Stimulated activated CD8-positive, alpha-beta memory T cell treated with anti-CD3 and anti-CD28 coated beads, Interleukin-15, amount 100 ng/mL, for 4 hours (primary cell): ENCODE measurements at places on chromosomes 1 and 21.

GRCh38 chr21:45596704-45597318 lies 46.7 kb upstream of the PCBP3 start:
- DNase-seq: peak; percentile 63

- DNase-seq: no peak
Measured at GRCh38 chr1:117654493-117655219, 48.8 kb downstream of the TENT5C start.

DNA sequence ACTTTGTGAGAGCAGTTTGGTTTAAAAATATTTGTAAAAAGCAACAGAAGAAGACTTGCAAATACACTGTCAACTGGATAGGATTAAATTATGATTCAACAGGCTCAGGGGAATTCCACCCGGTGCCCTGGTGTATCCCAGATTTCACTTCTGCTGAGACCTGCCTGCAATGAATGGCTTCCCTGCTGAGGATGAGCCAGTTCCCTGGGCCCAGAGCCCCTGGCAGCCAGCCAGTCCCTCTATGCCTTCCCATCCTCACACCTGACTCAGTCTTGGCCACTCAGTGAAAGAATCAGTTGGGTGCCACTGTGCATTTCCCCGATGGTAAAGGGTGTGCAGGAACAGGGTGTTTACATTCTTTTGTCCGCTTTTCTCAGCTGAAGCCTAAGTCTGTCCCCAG lies 64.4 kb downstream of the KCTD3 start:
- no peak for DNase-seq

GRCh38 chr1:231541842-231542241 lies 13.4 kb downstream of the TSNAX start:
- no peak for DNase-seq

- DNase-seq: no peak
Measured at GRCh38 chr1:37755951-37756560, 8.9 kb downstream of the EPHA10 start.

GRCh38 chr1:233080286-233080685 lies 129.9 kb downstream of the NTPCR start:
- DNase-seq: no peak

GRCh38 chr1:65177457-65177856 lies 29.5 kb downstream of the AK4 start:
- DNase-seq: no peak

DNA sequence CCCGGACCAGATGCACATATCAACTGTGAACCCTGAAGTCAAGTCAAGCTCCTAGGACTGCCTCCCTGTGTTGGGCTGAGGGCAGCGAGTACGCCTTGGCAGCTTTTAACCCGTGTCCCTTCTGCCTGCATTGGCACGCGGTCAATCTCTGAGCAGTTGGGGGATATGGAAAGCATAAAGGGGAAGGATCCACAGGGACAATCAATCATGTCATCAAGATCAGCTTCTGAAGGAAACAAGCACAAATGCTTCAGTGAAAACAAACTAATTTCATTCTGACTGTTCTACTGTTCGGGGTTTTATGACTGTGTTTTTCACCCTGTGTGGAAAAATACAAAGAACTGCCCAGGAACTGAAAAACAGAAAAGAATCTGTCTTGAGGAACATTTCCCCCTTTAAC lies 106.2 kb downstream of the RUNX1 start:
- DNase-seq: no peak

- DNase-seq: no peak
Measured at GRCh38 chr1:3393024-3393986, 61.2 kb upstream of the ARHGEF16 start.

DNA sequence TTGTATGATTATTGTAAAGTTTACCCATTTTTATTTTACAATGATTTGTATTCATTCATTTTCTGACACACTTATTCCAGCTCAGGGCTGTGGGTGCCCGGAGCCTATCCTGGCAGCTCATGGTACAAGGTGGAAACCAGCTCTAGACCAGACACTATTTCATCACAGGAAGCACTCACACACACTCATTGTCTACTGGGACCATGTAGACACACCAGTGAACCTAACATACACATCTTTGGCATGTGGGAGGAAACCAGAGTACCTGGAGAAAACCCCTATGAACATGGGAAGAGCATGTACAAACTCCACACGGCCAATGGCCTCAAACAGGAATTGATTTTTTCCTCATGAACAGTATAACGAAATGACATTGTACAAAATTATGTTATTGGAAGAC lies 2.4 kb downstream of the DTL start:
- DNase-seq: no peak

DNA sequence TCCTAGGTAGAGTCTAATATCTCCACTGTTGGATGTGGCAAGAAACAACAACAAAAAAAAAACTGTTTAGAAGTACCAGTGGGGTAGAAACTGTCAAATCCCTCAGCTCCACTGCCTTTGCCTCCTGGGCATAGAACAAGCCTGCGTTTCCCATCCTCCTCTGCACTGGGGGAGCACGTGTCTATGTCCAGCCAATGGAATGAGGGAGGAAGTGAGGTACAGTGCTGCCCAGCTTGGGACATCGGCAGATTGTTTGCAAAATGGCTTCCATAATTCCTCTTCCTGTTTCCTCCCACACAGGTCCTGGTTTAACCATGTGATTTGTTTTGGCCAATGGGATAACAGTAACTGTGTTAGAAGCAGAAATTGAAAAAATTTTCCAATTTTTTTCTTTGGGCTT lies 39.1 kb downstream of the PSMG1 start:
- no peak for DNase-seq

DNA sequence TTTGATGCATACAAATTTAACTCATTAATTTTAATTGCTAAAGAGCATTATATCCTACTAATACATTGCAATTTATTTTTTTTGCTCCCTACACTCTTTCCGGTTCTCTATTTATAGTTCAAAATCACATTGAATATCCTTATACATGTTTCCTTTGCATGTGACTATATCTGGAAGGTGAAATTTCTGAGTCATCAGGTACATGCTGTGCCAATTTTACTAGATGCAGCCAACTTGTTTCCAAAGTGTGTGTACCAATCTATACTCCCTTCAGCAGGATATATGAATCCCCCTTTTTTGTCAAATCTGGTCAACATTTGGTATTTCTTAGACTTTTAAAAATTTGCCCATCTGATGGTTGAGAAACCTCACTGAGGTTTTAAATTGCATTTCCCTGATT lies 602.9 kb upstream of the CAMK1G start:
- no peak for DNase-seq

- no peak for DNase-seq
Measured at GRCh38 chr1:243267471-243267880, 11.6 kb downstream of the SDCCAG8 start.

DNA sequence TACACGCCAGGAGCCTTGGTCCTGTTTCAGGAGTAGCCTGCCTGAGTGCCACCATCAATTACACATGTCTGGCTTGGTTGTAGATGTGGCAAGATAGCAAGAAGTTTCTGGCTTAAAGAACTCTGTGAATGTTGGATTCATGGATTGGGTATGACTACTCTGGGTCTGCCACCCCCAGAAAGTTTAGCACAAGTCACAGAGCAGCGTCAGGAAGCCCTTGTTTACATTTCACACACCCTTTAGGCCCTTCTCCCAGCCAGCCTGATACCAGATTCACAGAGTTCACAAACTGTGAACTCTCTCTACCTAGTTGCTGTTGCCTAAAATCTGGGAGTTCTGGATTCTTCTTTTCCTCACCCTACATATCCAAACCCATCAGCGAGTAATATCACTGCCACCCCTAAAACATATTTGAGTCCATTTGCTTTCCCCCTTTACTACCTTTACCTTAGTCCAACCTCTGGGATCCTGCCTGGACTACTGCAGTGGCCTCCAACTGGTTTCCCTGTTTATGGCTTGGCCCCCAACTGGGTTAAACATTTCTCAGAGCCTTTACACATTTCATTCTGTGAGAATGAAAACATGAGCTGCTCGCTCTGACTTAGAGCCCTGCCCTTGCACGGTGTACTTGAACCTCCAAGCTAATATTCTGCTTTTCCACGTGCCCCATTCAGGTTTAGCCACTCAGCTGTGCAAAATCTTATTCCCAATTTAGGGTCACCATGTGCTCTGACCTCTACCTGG lies 4.1 kb upstream of the CCDC24 start:
- DNase-seq: no peak

GRCh38 chr1:23514111-23514679 lies 16.8 kb downstream of the E2F2 start:
- DNase-seq: no peak

- no peak for DNase-seq
Measured at GRCh38 chr21:32307706-32308105, 9.1 kb downstream of the MRAP start.

GRCh38 chr1:198638441-198638840 lies 399 bp upstream of the PTPRC start:
- no peak for DNase-seq

GRCh38 chr1:58660105-58660504 lies 39.8 kb downstream of the MYSM1 start:
- no peak for DNase-seq

- DNase-seq: no peak
Measured at GRCh38 chr1:203763505-203763904, 1.5 kb upstream of the LAX1 start.

GRCh38 chr1:94199398-94199797 lies 38.0 kb downstream of the ARHGAP29 start:
- DNase-seq: no peak

- DNase-seq: no peak
Measured at GRCh38 chr1:46218443-46218842, 15.3 kb downstream of the LURAP1 start.

- DNase-seq: no peak
Measured at GRCh38 chr1:109625176-109625575, 5.5 kb downstream of the AMPD2 start.

DNA sequence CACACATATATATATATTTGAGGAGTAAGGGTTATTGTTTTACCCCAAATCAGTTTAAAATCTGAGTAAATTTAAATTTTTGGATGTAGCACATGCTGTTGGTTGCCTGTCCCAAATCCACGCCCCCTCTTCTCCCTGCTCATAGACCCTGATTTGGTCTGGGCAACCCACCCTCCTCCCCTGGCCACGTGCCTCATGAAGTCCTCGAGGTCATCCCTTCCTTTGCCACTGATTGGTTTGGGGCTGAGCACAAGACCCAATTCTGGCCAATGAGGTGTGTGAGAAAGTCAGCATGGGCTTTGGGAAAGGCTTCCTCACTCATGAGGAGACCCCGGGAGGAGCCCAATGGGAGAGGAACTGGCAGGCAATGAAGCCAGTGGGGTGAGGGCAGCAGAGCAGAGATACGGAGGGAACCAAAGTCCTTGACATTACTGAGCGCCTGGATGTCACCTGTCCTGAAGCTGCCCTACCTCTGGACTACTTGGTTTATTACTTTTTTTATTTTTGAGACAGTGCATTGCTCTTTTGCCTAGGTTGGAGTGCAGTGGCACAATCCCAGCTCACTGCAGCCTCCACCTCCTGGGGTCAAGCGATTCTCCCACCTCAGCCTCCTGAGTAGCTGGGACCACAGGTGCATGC lies 31.3 kb upstream of the GPR157 start:
- DNase-seq: no peak

GRCh38 chr1:172289448-172289847 lies 131.0 kb upstream of the C1orf105 start:
- DNase-seq: no peak

DNA sequence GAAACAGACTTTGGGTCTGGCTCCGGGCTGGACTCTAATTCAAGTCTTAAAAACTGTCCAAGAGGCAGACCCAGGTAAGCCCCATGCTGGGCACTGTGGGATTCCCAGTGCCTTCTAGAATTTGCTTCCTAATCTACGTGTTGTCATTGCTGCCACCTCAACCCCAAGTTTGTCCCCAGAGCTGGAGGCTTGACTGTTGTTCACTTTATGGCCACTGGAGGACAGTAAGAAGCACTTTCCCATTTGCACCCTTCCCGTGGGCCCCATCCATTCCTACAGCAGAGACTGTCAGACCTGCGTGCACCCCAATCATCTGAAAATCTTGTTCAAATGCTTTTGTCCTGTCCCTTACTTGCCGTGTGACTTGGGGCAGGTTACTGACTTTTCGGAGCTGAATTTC lies 29.4 kb upstream of the VASH2 start:
- DNase-seq: no peak

DNA sequence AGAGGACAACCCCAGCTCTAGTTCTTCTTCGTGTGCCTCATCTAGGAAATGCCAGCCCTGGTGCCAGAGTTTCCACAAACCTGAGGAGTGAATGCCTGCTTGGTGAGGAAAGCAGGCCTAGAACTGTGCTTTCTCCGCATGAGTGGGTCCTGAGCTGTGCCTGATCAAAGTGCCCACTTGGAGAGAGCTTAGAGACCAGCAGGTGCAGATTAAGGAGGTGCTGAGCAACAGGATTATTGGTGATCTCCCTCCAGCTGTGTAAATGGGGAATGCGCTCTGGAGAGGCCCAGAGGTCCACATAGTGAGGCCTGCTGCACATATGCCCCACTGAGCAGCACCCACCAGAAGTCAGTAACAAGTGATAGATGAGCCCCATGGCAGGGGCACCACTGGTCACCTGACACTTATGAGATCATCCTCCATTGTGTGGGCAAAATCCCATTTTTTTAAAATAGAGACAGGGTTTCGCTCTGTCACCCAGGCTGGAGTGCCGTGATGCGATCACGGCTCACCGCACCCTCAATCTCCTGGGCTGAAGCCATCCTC lies 127.2 kb upstream of the ZC3H12A start:
- no peak for DNase-seq

- DNase-seq: no peak
Measured at GRCh38 chr1:58030456-58030855, 516.1 kb downstream of the OMA1 start.

GRCh38 chr1:169474302-169474995 lies 11.3 kb downstream of the SLC19A2 start:
- DNase-seq: no peak

DNA sequence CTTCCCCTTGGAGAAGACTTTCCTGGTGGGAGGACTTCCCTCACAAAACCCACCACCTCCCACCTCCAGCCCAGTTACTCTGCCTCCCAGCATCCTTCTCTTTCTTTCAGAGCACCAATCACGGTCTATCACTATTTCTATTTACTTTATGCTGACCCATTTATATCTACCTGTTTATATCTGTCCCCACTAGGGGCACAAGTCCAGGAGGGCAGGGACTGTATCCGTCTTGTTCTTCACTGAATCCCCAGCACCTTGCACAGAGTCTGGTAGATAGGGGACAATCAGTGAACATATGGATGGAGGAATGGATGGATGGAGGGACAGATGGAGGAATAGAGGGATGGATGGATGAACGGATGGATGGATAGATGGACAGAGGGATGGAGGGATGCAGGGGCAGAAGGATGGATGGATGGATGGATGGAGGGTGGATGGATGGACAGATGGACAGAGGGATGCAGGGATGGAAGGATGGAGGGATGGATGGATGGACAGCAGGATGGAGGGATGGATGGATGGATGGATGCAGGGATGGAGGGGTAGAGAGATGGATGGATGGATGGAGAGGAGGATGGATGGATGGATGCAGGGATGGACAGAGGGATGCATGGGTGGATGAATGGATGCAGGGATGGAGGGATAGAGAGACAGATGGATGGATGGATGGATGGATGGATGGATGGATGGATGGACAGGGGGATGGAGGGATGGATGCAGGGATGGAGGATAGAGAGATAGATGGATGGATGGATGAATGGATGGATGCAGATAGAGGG lies 5.5 kb downstream of the C1QB start:
- no peak for DNase-seq

- no peak for DNase-seq
Measured at GRCh38 chr1:152367436-152367835, 7.6 kb upstream of the FLG2 start.

- DNase-seq: no peak
Measured at GRCh38 chr1:35587736-35588135, 14.6 kb downstream of the TFAP2E start.
